HuH-7.5 (cell line): ENCODE measurements at places on chromosomes 2 and 18.
A peak's percentile ranks its signal among the peaks of the same experiment; 100 is the strongest.

- DNase-seq: no peak
These were observed 144.1 kb downstream of the FHOD3 start for GRCh38 chr18:36441426-36442240.

- DNase-seq: peak; percentile 6
These were observed 536.9 kb downstream of the TMX3 start for GRCh38 chr18:68177807-68178702.

DNA sequence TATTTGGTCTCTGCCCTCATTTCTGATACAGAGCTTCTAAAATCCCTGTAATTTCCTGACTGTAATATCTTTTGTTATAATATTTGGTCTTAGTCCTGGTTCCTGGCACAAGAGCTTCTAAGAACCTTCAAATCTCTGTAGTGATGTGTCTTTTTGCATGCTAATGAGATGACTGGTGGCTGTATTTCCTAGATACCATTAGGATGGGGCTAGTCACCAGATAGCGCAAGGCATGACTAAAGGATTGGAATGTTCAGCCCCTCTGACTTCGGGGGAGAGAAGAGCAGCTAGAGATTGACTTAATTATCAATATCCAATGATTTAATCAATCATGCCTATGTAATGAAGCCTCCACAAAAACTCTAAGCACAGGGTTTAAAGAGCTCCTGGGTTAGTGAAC is 620.8 kb upstream of the ACVR2A start:
- DNase-seq: no peak

DNA sequence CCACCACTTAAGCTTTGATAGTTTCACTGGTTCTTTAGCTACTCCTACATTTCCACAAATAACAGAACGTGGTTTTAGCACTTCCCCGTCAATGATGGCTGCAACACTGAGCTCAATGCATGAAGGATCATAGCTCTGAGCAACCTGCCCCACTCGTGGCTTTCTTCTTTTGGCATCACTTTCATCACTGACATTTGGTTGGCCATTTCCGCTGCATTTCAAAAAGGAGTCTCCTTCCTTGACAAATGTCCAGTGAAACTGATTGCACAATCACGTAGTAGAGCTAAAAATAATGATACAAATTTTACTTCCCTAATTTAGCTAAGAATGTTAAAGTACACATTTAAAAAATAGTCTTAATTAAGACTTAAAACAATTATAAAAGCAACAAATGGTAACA is 205.2 kb upstream of the HDAC4 start:
- DNase-seq: no peak

- no peak for DNase-seq
These were observed 32.6 kb downstream of the ABCA12 start for GRCh38 chr2:215105607-215106354.

DNA sequence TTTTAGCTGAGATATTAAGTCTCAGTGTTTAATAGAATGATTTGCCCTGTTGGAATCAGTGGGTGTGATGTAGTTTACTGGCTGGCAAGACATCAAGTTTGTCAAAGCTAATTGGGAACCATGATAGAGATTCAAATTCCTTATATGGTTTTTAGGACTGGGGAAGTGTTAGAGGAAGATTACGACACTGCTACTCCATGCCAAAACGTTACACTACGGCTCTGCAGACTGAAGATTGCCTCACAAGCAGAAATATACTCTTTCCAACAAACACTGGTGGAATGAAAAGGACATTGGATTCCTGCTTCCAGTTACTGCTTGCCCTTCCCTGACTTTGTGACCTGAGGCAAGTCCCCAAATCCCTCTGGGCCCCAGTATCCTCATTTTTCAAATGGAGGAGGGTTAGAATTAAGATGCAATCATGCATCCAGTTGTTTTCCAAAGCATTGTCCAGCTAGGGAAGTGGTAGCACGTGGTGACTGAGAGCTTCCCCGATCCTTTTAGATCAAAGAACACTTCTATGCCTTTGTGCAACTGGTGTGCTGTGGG is 147.6 kb downstream of the CDC42EP3 start:
- DNase-seq: no peak

- no peak for DNase-seq
These were observed 196.0 kb downstream of the TMEM163 start for GRCh38 chr2:134522496-134523455.

DNA sequence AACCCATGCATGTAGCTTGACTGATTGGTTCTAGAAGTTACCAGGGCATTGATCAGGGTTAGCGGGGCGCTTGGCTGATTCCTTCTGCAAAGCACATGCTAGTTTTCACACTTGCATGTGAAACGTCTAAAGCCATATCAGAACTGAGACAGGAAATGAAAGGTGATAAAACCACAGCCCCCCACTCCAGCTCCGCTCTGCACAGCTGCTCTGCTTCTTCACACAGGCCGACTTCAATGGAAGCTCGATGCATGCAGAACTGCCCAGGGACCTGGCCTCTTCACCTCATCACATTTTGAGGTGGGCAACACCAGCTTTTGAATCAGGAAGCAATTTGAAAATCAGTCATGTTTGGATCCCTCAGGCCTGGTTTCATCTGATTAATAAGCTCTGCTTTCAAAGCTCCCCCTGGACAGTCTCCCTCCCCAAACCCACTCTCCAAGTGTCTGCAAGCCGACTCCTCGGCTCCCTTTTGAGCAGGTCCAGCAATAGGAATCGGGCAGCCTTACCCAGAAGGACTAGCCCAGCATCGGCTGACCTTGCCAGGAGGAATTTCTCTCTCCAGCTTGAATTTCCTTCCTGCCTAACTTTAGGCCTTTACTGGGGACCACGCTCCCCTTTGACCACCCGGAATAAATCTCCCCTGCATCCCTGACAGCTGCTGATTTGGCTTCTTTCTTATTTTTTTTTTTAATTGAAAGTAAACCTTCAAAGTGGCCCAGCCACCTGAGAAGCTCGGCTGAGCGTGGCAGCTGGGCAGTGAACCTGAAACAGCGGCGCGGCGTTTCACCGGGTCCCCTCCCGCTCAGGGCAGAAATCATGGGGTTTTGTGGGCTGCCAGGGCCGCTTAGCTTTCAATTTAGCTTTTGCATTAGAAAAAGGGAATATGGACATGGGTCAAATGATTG is 31.7 kb downstream of the HRH4 start:
- no peak for DNase-seq

GRCh38 chr18:10487154-10487553 is 32.7 kb downstream of the APCDD1 start:
- DNase-seq: no peak

DNA sequence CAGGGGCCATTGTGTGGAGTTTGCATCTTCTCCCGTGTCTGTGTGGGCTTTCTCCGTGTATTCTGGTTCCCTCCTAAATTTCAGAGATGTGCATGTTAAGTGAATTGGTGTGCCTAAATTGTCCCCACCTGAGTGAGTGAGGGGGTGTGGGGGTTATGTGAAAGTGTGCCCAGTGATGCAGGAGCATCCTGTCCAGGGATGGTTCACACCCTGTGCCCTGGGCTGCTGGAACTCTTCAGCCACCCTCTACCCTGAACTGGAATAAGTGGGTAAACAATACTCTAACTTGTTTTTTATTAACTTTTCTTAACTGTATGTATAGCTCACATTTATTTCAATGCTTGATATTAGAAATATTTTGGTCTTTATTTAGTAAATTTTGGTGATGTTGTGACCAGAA is 56.0 kb downstream of the UBE2E3 start:
- DNase-seq: no peak

- no peak for DNase-seq
These were observed 37.5 kb downstream of the KCNG3 start for GRCh38 chr2:42456126-42456839.

DNA sequence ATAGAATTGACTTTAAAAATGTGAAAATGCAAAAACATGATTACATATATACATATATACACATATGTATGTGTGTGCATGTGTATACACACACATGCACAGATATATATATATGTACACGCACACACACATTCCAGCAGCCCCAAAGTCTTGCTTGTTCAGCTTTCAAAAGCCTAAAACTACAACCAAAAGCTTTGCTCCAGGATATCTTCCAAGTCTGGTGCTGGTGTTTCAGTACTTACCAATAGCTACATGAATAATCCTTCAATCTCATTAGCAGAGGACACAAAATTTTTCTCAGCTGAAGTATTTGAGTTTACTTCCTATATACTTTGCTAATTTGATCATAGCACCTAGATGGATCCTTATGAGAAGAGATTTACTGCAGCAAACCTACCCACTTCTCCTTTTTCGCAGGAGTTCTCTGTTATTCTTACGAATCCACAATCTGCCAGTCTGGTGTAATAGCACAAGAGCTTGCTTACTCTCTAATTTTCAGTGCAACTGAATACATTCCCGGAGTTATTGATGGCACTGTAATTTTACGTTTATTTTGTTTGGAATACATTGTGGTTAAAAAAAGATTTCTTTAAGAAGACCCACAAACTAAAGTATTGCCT is 553.3 kb downstream of the ARHGAP15 start:
- DNase-seq: no peak

- DNase-seq: no peak
These were observed 76.2 kb upstream of the SIX2 start for GRCh38 chr2:45085487-45085886.

GRCh38 chr2:108428286-108429009 is 20.6 kb upstream of the GCC2 start:
- no peak for DNase-seq

DNA sequence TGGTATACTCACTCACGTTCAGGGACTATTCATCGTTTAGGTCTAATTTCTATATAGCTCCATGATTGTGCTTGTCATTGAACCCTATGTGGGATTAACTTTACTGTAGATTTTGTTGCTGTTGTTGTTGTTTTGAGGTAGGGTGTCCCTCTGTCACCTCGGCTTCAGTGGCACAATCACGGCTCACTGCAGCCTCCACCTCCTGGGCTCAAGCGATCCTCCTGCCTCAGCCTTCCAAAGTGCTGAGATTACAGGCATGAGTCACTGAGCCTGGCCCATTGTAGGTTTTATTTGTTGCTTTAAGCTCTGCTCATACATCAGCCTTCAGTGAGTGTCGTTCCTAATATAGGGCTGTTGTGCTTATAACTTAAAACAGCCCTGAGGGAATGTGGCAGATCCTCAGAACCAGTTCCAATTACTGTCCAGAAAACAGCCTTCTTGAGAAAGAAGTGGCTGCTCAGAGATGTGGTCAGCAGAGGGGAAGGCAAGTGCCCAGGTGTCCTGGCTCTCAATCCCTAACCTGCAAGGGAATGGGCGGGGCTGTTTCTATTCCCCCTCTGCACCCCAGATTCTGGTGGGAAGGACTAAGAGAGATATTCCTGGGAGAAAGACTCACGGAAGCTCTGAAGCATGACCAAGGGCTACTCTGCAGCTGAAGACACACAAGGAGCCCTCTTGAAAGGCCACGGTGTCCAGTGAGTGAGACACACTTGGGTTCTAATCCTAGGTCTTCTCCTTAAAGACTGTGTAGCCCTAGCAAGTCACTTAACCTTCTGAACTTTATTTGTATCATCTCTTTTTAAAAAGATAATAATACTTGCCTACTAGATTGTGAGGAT is 79.6 kb upstream of the LCLAT1 start:
- no peak for DNase-seq

GRCh38 chr2:101782427-101782792 is 84.9 kb downstream of the MAP4K4 start:
- no peak for DNase-seq

DNA sequence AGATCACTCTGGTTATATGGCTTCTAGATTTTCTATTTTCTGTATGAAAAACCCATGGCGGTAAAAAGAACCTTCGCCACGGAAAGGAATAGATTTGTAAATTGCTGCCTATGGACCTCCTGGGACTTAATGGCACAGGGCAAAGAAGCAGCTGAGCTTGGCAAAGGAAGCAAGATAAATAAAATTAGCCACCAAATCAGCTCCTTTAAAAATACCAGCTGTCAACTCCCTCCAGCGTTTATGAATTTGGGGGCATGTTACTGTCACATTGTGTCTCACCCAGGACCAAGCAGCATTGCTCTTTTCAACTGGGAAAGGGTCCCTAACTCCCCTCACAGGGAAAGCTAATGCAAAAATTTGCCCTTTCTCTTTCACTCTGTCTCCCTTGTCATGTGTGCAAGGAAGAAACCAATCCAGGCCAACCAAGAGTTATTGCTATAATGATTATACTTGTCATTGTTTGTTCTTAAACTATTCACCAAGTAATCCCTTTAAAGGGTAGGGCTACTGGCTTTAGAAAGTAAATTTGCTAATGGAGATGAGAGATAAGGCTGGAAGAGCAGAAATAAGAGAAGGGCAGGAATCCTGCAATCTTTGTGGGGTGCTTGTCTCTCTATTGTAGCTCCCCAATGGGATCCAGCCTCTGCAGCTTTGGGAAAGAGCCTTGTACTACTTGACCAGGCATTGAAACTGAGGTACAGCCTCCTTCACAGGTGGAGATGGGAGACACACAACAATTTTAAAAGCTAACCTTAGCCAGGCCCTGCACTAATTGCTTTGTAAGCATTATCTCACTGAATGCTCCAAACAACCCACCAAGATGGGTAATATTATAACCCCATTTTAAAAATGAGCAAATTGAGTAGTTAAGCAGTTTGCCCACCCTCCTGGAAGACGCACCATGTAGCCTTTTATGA is 119.1 kb upstream of the KLF7 start:
- no peak for DNase-seq

DNA sequence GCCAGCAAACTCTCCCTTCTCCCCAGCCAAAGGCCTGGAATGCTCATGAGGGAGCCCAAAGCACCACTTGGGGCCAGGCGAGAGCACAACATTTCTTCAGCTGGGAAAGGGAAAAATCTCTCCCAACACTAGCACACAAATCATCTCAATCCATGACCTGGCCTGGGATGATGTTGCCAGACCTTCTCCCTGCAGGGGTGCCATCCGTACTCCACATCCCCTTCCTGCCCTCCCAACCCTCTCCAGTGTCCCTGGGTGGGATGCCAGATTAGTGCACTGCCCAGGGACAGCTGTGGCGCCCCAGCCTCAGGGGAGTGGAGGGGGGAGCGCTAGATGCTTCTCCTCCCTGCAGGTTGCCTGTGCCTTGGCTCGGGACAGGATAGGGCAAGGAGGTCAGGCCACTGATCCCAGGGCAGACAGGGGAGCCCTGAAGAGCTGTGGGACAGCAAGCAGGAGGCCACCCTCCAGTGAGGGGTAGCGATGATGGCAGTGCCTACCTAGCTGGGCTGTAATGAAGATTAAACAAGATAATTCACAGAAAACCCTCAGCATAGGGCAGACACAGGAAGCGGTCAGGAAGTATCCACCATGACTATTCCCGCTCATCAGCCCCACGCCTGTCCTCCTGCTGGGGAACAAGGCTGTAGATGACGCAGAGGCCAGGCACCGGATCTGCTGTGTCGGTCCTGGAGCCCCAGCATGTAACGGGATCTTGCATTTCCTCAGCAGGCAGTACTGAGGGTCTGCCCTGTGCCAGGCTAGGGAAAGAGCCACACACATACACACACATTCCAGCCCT is 31.1 kb downstream of the SERTAD2 start:
- no peak for DNase-seq
